ENCODE measurements at places on chromosomes 12 and 14. TPM values are rescaled to one million over a fixed set of nuclear protein-coding genes. Genes with fewer than 3 reads are reported as not detected.

The PMCH gene
- total RNA-seq, result not detected

The AQP2 gene
- not detected for total RNA-seq

DNA sequence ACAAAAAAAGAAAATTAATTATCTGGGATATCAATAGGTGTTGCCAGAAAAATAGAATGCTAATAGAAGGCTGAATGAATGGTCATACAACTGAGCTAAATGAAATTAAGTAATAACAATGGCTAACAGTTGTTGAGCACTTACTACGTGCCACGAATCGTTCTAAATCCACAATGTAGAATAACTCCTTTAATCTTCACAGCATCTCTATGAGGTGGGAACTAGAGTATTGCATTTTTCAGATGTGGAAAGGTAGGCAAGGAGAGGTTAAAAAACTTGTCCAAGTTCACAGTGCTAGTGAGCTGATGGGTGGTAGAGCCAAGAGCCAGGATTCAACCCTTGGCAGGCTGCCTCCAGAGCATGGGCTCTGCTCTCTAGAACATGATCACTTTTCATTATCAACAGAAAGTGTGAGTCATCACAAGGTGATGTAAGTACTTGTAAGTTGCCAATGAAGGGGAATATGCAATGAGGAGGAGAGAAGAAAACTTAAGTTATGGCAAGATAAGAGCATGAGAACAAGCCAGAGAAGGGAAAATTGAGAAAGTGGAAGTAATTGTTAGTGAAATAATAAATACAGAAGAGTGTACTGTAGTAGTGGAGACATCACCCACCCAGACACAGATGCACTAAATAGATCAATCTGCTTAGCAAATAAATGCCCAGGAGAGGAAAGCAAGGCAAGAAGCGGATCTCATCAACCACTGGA is 122.1 kb downstream of the PRKD1 start:
- peaks cover 5% of the 10 kb centered on the region for H3K4me1 ChIP-seq
- no peak overlapping the region for H3K27ac ChIP-seq
- H3K36me3 ChIP-seq, result no peaks in the 10 kb centered on the region
- DNase-seq, result no peak

DNA sequence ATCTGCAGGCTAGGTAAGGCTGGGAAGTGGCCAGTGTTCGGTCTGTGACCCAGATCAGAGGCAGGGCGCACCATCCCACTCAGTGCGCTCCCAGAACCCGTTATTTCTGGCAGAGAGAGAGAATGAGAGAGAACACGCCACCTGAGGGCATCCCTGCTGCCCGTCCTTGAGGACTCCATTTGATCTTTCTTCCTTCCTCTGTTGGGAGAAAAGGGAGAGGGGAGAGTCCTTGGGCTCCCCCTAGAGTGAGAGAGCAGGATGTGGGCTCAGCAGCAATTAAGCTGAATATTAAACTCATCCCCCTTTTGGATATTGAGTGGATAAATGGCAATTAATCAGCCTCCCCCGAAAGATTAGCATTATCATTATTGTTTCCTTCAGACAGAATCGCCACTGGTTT is 70.6 kb downstream of the IFT43 start:
- H3K36me3 ChIP-seq, result peaks cover 4% of the 10 kb centered on the region
- H3K4me3 ChIP-seq, result no peak overlapping the region
- no peaks in the 10 kb centered on the region for H3K27me3 ChIP-seq

The RPGRIP1 gene
- total RNA-seq, result 0.43 TPM

GRCh38 chr14:105449276-105450122 is 25.1 kb upstream of the CRIP2 start:
- H3K4me3 ChIP-seq, result no peak overlapping the region
- H3K27me3 ChIP-seq, result no peaks in the 10 kb centered on the region
- H3K4me1 ChIP-seq, result peaks cover 4% of the 10 kb centered on the region
- H3K36me3 ChIP-seq, result peaks cover 24% of the 10 kb centered on the region
- no peak for DNase-seq
- no peak overlapping the region for H3K27ac ChIP-seq

DNA sequence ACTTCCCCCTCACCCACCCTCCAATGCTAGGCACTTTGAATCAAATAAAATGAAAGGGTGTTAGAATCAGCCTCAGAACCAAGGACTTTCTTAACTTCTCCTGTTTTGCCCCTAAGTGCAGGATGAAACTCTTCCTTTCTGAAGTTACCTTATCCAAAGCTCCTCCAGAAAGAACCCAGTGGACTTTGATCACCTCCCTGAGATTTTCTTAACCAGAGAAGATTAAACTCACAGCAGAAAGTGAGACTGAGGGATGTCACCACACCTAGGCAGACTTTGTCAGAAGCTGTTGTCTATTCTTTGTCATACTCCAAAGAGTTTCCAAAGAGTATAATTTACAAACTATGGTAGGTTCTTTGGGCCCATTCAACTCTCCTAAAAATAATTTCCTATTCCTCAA is 14.2 kb upstream of the RNASE3 start:
- H3K27ac ChIP-seq, result no peak overlapping the region
- no peaks in the 10 kb centered on the region for H3K27me3 ChIP-seq
- no peaks in the 10 kb centered on the region for H3K4me1 ChIP-seq

The SIX6 gene
- total RNA-seq, result not detected

DNA sequence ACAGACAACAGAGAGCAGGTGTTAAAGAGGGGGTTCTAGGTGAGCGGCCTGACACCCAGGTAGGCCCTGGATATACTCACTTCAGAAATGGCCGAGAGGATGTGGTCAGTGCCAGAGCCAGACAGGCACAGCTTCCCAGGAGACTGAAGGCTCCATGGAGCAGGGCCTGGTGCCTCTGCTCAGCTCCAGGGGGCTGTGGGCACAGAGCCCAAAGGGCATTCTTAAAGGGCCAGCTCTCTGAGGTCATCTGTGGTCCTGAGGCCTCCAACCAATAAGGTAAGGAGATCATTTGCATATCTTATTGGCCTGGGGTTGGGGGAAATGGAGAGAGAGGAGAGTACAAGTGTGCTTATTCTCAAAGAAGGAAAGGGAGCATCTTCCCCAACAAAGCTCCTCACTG is 9.7 kb upstream of the PCK2 start:
- peaks cover 9% of the 10 kb centered on the region for H3K4me1 ChIP-seq
- H3K36me3 ChIP-seq, result no peaks in the 10 kb centered on the region
- H3K4me3 ChIP-seq, result no peak overlapping the region
- H3K27ac ChIP-seq, result no peak overlapping the region
- H3K27me3 ChIP-seq, result peaks cover 13% of the 10 kb centered on the region

GRCh38 chr12:1457901-1458300 is 136.5 kb downstream of the FBXL14 start:
- DNase-seq, result no peak
- H3K27ac ChIP-seq, result no peak overlapping the region
- no peaks in the 10 kb centered on the region for H3K27me3 ChIP-seq
- no peak overlapping the region for H3K4me3 ChIP-seq
- peaks cover 2% of the 10 kb centered on the region for H3K36me3 ChIP-seq

- peak overlapping the region; percentile 62 for H3K4me3 ChIP-seq
- no peak overlapping the region for H3K27ac ChIP-seq
- no peaks in the 10 kb centered on the region for H3K4me1 ChIP-seq
- peaks cover 14% of the 10 kb centered on the region for H3K36me3 ChIP-seq
Measured at GRCh38 chr12:109092497-109093021, 713 bp downstream of the ALKBH2 start.

DNA sequence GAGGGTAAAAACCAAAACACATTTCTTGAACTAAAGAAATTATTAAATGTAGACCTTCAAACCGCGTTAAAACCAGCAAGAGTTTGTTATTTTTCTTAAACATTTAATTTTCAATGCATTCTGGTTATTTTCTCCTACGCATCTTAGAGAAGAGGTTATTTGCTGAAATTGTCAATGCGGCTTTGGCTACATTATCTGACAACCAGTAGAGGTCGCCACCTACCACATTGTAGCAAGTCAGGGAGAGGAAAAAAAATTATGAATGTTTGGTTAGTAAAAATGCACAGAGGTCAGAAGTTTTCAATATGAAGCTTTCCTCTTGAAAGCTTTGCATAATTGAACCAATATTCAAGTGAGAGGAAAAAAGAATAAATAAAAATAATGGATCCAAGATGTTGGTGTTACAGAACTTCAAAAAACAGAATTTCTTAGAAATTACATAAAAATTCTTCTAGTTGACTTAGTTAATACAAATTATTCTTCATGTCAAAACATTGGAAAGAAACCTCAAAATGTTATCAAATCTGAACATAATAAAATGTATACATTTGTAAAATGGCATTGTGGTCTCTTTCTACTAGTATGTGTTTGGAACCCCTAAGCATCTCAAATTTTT is 159.4 kb upstream of the TMTC2 start:
- H3K36me3 ChIP-seq, result no peaks in the 10 kb centered on the region
- H3K27ac ChIP-seq, result no peak overlapping the region
- peak; percentile 82 for DNase-seq
- no peak overlapping the region for H3K4me3 ChIP-seq
- H3K4me1 ChIP-seq, result peaks cover 25% of the 10 kb centered on the region

The XPOT gene
- 46.1 TPM for total RNA-seq

- DNase-seq, result no peak
- H3K4me1 ChIP-seq, result no peaks in the 10 kb centered on the region
- no peak overlapping the region for H3K27ac ChIP-seq
- H3K36me3 ChIP-seq, result peaks cover 11% of the 10 kb centered on the region
- no peak overlapping the region for H3K4me3 ChIP-seq
Measured at GRCh38 chr12:836952-837351, 84.6 kb downstream of the WNK1 start.

GRCh38 chr12:47082283-47082682 is 2.5 kb upstream of the AMIGO2 start:
- no peak for DNase-seq
- H3K4me3 ChIP-seq, result no peak overlapping the region
- H3K27ac ChIP-seq, result no peak overlapping the region
- H3K27me3 ChIP-seq, result peaks cover 14% of the 10 kb centered on the region

The MAP3K9 gene
- total RNA-seq, result 14.0 TPM

- H3K27ac ChIP-seq, result no peak overlapping the region
- peaks cover 13% of the 10 kb centered on the region for H3K4me1 ChIP-seq
- no peak for DNase-seq
- no peaks in the 10 kb centered on the region for H3K27me3 ChIP-seq
- H3K4me3 ChIP-seq, result no peak overlapping the region
Measured at GRCh38 chr12:19529951-19530636, 90.8 kb downstream of the AEBP2 start.

The CCDC177 gene
- not detected for total RNA-seq

DNA sequence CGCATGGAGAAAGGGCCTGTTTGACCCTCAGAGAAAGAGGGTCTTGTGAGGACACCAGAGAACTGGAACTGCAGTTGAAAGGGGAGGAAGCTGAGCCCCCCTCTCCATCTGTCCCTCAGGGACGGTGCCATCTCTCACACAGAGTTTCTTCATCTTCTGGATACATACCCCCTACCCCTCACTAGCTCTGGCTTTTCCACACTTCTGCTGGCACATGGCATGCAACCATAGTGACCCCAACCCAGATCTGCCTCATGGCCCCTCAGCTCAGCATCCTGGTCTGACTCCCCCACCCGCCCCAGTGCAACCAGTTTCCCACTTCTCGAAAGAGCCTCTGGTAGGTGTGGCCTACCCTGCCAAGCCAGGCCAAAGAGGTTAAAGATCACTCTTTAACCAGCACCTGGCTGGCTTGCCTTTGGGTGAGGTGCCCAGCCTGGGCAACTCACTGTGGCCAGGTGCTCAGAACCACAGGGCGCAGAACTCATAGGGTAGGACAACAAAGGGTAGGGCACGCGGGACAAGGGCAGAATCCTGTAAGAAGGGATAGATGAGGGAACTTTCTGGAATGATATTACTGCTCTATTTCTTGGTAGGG is 25.8 kb downstream of the GALNT16 start:
- no peak overlapping the region for H3K4me3 ChIP-seq
- peaks cover 4% of the 10 kb centered on the region for H3K4me1 ChIP-seq
- H3K36me3 ChIP-seq, result no peaks in the 10 kb centered on the region
- no peak for DNase-seq

GRCh38 chr14:68884031-68885030 is 91.5 kb upstream of the ZFP36L1 start:
- peak; percentile 24 for DNase-seq
- H3K27ac ChIP-seq, result peak overlapping the region; percentile 55
- H3K27me3 ChIP-seq, result no peaks in the 10 kb centered on the region
- H3K36me3 ChIP-seq, result peaks cover 11% of the 10 kb centered on the region

The WDHD1 gene
- 6.2 TPM for total RNA-seq

The TAS2R7 gene
- total RNA-seq, result not detected

DNA sequence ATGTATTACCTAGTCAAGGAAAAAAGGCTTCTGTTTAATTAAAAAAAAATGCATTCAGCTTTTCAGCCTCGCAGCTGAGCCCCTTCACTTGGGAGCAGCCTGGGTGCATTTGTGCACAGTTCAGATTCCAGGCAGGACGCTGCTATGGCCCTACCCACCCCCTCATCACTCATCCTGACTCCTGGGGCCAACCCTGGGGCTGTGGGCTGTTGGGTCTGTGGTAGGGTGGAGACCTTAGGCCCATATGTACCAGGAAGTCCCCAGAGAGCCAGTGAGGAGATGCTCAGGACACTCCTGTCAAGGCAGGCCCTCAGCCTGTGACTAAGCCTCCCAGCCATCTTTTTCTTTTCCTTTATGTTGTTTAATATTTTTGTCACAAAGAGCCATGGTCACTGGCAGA is 9.3 kb upstream of the CDCA4 start:
- no peak overlapping the region for H3K27ac ChIP-seq
- no peak overlapping the region for H3K4me3 ChIP-seq
- DNase-seq, result no peak
- no peaks in the 10 kb centered on the region for H3K36me3 ChIP-seq

GRCh38 chr14:94850309-94851211 is 80.6 kb upstream of the GSC start:
- no peaks in the 10 kb centered on the region for H3K36me3 ChIP-seq
- no peak overlapping the region for H3K4me3 ChIP-seq
- no peak overlapping the region for H3K27ac ChIP-seq
- no peak for DNase-seq
- no peaks in the 10 kb centered on the region for H3K27me3 ChIP-seq

The DAO gene
- total RNA-seq, result not detected

GRCh38 chr14:77028384-77029231 is at the start of gene IRF2BPL:
Gene IRF2BPL (minus strand): TSS chr14:77028708. CDS start chr14:77027792, 916 bp downstream.
- peak; percentile 99 for DNase-seq
- H3K27me3 ChIP-seq, result no peaks in the 10 kb centered on the region
- peaks cover 26% of the 10 kb centered on the region for H3K4me1 ChIP-seq
- peak within 1 kb of the TSS; percentile 63 for H3K4me3 ChIP-seq
- peaks cover 6% of the 10 kb centered on the region for H3K36me3 ChIP-seq
- H3K27ac ChIP-seq, result peak within 1 kb of the TSS; percentile 100

Measured in lung (tissue), 17 donors.